ENCODE measurements at places on chromosomes 11 and 22. TPM values are rescaled to one million over a fixed set of nuclear protein-coding genes. Genes with fewer than 3 reads are reported as not detected.

The ARRB1 gene
- 61.8 TPM for total RNA-seq

The PRR33 gene
- total RNA-seq: not detected

The CADM1 gene
- 1.2 TPM for total RNA-seq

The SRRD gene
- 19.2 TPM for total RNA-seq

GRCh38 chr11:44524751-44525201 lies 40.7 kb upstream of the CD82 start:
- H3K4me3 ChIP-seq: no peak overlapping the region
- no peaks in the 10 kb centered on the region for H3K36me3 ChIP-seq
- no peak overlapping the region for H3K27ac ChIP-seq
- H3K4me1 ChIP-seq: peaks cover 10% of the 10 kb centered on the region
- no peak for DNase-seq
- peaks cover 25% of the 10 kb centered on the region for H3K27me3 ChIP-seq

DNA sequence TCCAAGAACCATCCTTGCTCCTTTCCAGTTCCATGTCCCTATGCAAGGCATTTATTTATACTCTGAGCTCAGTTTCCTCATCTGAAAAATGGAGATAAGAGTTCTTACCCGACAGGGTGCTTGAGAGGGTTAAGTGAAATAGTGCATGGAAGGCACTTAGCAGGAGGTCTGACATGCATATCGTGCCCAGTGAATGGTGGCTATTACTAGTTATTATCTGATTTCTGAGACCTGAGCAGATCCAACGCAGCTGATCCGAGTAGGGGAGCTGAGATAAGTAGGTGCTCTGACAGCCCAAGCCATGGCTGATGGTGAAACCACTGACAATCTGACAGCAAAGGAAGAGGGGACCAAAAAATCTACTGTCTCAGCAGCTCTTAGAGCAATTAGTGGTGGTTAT lies 24.9 kb downstream of the NAV2 start:
- no peak for DNase-seq
- peaks cover 10% of the 10 kb centered on the region for H3K27me3 ChIP-seq
- no peaks in the 10 kb centered on the region for H3K36me3 ChIP-seq
- H3K27ac ChIP-seq: no peak overlapping the region

- no peaks in the 10 kb centered on the region for H3K36me3 ChIP-seq
- H3K27ac ChIP-seq: no peak overlapping the region
- DNase-seq: no peak
- H3K4me3 ChIP-seq: no peak overlapping the region
- no peaks in the 10 kb centered on the region for H3K4me1 ChIP-seq
Observed at GRCh38 chr11:30956751-30957150, 370.6 kb upstream of the MPPED2 start.

DNA sequence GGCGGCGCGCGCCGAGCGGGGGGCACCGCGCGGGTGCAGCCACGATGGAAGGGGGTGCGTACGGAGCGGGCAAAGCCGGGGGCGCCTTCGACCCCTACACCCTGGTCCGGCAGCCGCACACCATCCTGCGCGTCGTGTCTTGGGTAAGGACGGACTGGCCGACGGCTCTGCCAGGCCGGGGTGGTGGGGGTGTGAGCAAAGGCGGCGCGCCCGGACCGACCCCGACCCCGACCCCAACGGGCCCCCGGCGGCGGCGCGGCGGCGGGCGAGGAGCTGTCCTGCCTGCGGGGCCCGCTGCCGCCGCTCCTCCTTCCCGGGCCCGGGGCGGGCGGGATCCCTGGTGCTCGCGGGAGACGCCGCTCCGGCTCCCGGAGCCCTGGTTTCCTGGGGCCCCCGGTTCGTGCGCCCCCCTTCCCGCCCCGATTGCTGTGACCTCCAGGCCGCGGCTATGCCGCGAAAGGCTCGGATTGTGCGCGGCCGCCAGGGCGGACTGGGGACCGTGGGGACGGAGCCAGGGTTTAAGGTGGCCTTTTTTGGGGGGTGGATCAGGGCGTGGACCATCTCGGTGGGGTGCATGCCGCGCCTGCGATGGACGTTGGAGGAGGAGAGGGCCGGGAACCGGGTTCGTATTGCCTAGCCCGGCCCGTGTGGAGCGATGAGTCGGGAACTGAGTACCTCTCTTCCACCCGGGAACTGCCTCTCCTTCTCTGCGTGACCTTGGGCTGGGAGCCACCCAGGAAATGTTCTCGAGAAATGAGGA lies at the start of gene SYNGR1:
SYNGR1 (plus strand) TSS at position 25 of the 760 bp plus-strand sequence; CDS start at position 45, 20 bp downstream.
- H3K4me3 ChIP-seq: peak within 1 kb of the TSS; percentile 82
- H3K27me3 ChIP-seq: peaks cover 2% of the 10 kb centered on the region
- H3K4me1 ChIP-seq: peaks cover 30% of the 10 kb centered on the region
- H3K27ac ChIP-seq: peak within 1 kb of the TSS; percentile 91
- no peaks in the 10 kb centered on the region for H3K36me3 ChIP-seq

- H3K27ac ChIP-seq: no peak overlapping the region
- no peaks in the 10 kb centered on the region for H3K4me1 ChIP-seq
- H3K36me3 ChIP-seq: no peaks in the 10 kb centered on the region
- H3K27me3 ChIP-seq: no peaks in the 10 kb centered on the region
- H3K4me3 ChIP-seq: no peak overlapping the region
- no peak for DNase-seq
Observed at GRCh38 chr11:90407350-90407749, 184.5 kb upstream of the CHORDC1 start.

GRCh38 chr11:73154178-73154577 lies 12.1 kb upstream of the FCHSD2 start:
- peak overlapping the region; percentile 97 for H3K27ac ChIP-seq
- peaks cover 3% of the 10 kb centered on the region for H3K36me3 ChIP-seq
- peak overlapping the region; percentile 74 for H3K4me3 ChIP-seq
- peaks cover 78% of the 10 kb centered on the region for H3K4me1 ChIP-seq

- H3K4me3 ChIP-seq: no peak overlapping the region
- H3K27me3 ChIP-seq: no peaks in the 10 kb centered on the region
- peaks cover 15% of the 10 kb centered on the region for H3K36me3 ChIP-seq
- peaks cover 3% of the 10 kb centered on the region for H3K4me1 ChIP-seq
- H3K27ac ChIP-seq: no peak overlapping the region
Observed at GRCh38 chr11:28289444-28289843, 181.3 kb downstream of the METTL15 start.

GRCh38 chr22:24848559-24849168 lies 42.7 kb downstream of the SGSM1 start:
- peaks cover 5% of the 10 kb centered on the region for H3K27me3 ChIP-seq
- no peak overlapping the region for H3K4me3 ChIP-seq
- H3K36me3 ChIP-seq: no peaks in the 10 kb centered on the region
- peaks cover 7% of the 10 kb centered on the region for H3K4me1 ChIP-seq

GRCh38 chr11:2310073-2310785 lies 8.4 kb downstream of the TSPAN32 start:
- no peak overlapping the region for H3K4me3 ChIP-seq
- H3K36me3 ChIP-seq: no peaks in the 10 kb centered on the region
- no peak overlapping the region for H3K27ac ChIP-seq
- no peak for DNase-seq
- no peaks in the 10 kb centered on the region for H3K27me3 ChIP-seq
- H3K4me1 ChIP-seq: peaks cover 11% of the 10 kb centered on the region

GRCh38 chr11:128351168-128351567 lies 236.2 kb downstream of the ETS1 start:
- H3K27ac ChIP-seq: no peak overlapping the region
- H3K4me1 ChIP-seq: peaks cover 22% of the 10 kb centered on the region
- no peaks in the 10 kb centered on the region for H3K27me3 ChIP-seq
- DNase-seq: no peak
- peaks cover 2% of the 10 kb centered on the region for H3K36me3 ChIP-seq

DNA sequence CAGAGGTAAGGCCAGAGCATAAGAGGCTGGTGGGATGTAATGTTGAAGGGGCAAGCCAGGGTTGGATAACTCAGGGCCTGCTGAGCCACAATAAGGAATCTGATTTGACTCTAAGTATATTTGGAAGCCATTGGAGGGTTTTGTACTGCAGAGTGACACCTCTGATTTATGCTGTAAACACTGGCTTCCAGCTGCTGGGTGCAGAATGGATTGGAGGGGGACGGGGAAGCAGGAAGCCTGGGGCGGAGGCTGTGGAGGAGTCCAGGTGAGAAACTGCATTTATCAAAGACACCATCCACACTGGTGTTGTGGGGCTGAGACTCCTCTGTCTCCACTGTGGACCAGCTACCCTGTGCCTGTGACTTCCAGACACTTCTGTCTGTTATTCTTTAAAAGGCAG lies 26.8 kb downstream of the MIAT start:
- peaks cover 3% of the 10 kb centered on the region for H3K4me1 ChIP-seq
- peaks cover 19% of the 10 kb centered on the region for H3K36me3 ChIP-seq

- H3K4me3 ChIP-seq: no peak overlapping the region
- DNase-seq: no peak
- peaks cover 18% of the 10 kb centered on the region for H3K4me1 ChIP-seq
- peaks cover 38% of the 10 kb centered on the region for H3K36me3 ChIP-seq
- no peaks in the 10 kb centered on the region for H3K27me3 ChIP-seq
- peak overlapping the region; percentile 3 for H3K27ac ChIP-seq
Observed at GRCh38 chr11:93728792-93729128, 12.5 kb downstream of the TAF1D start.

DNA sequence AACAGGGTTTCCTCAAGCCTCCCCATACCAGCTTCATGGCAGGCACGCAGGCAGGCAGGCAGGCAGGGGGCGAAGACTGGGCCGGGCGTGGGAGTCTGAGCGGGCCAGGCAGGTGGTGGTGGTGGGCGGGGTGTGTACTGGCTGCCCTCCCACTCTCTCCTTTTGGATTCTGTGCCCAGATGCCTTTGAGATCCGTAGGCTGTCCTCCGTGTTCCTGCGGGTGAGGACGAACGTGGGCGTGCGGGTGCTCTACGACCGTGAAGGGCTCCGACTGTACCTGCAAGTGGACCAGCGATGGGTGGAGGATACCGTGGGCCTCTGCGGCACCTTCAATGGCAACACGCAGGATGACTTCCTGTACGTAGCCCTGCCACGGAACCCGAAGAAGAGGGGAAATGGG lies 23.0 kb downstream of the OTOG start:
- H3K36me3 ChIP-seq: no peaks in the 10 kb centered on the region
- peaks cover 14% of the 10 kb centered on the region for H3K4me1 ChIP-seq
- H3K4me3 ChIP-seq: no peak overlapping the region
- H3K27ac ChIP-seq: no peak overlapping the region
- H3K27me3 ChIP-seq: peaks cover 4% of the 10 kb centered on the region
- no peak for DNase-seq

GRCh38 chr11:65584106-65584505 lies 8.3 kb downstream of the EHBP1L1 start:
- H3K4me3 ChIP-seq: no peak overlapping the region
- peak overlapping the region; percentile 51 for H3K27ac ChIP-seq
- H3K27me3 ChIP-seq: no peaks in the 10 kb centered on the region
- peaks cover 34% of the 10 kb centered on the region for H3K4me1 ChIP-seq
- H3K36me3 ChIP-seq: peaks cover 15% of the 10 kb centered on the region

- no peak overlapping the region for H3K4me3 ChIP-seq
- peaks cover 43% of the 10 kb centered on the region for H3K4me1 ChIP-seq
- H3K27me3 ChIP-seq: no peaks in the 10 kb centered on the region
- H3K27ac ChIP-seq: no peak overlapping the region
- no peak for DNase-seq
- peaks cover 53% of the 10 kb centered on the region for H3K36me3 ChIP-seq
Observed at GRCh38 chr11:96317571-96317970, 25.4 kb downstream of the MAML2 start.

- H3K4me3 ChIP-seq: peak overlapping the region; percentile 60
- H3K4me1 ChIP-seq: no peaks in the 10 kb centered on the region
- peak overlapping the region; percentile 5 for H3K27ac ChIP-seq
- no peak for DNase-seq
- H3K36me3 ChIP-seq: no peaks in the 10 kb centered on the region
Observed at GRCh38 chr11:45180179-45180847, 33.9 kb downstream of the PRDM11 start.

GRCh38 chr11:115761817-115762216 lies 257.6 kb upstream of the CADM1 start:
- H3K4me1 ChIP-seq: no peaks in the 10 kb centered on the region
- no peak overlapping the region for H3K4me3 ChIP-seq
- no peaks in the 10 kb centered on the region for H3K36me3 ChIP-seq
- H3K27ac ChIP-seq: no peak overlapping the region
